ENCODE measurements at places on chromosomes 13 and 19.

DNA sequence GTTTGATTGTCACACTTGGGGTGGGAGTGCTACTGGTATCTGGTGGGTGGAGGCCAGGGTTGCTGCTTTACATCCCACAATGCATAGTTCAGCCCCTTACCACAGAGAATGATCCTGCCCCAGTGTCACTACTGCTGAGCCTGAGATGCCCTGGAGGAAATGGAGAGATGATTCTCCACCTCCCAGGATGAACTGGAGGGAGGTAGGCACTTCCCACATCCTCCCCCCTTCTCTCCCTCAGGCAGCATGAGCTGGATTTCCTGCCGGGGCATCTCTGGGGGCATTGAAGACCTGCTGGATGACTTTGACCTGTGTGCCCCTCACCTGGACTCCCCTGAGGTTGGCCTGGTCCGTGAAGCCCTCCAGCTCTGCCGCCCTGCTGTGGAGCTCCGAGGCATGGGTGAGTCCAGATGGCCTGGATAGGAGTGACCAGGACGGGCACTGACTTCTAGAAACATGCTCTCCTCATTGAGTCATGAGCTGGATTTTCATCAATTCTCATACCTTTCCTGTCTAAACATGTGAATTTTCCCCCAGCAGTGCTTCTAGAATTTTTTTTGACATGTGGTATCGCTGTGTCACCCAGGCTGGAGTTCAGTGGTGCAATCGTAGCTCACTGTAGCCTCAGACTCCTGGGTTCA, 45.3 kb downstream of the NWD1 start:
- DNase-seq: no peak

- no peak for DNase-seq
Measured at GRCh38 chr13:50078895-50079654, 63.8 kb downstream of the KCNRG start.

DNA sequence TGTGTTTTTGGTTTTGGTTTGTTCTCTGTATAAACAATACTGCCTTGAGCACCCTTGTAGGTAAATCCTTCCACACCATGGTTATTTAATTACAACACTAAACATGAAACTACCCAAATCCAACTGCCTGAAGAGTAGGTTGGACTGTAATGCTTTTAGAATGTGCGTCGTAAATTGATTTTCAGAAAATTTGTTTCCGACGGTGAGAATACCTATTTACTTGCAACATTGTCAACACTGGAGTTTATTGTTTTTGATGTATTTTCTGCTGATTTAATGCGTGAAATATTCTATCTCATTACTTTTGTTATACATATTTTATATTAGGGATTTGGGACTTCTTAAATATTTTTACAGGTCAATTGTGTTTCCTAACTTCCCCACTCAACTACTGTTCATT, 48.2 kb downstream of the ADGRE1 start:
- no peak for DNase-seq

- DNase-seq: no peak
Measured at GRCh38 chr19:8208922-8209461, at the start of gene CERS4. TSS of gene CERS4 (plus strand) at chr19:8209370. CDS start at chr19:8251077, 41,707 bp downstream.

- no peak for DNase-seq
Measured at GRCh38 chr13:30047154-30047874, 196.9 kb upstream of the UBL3 start.

DNA sequence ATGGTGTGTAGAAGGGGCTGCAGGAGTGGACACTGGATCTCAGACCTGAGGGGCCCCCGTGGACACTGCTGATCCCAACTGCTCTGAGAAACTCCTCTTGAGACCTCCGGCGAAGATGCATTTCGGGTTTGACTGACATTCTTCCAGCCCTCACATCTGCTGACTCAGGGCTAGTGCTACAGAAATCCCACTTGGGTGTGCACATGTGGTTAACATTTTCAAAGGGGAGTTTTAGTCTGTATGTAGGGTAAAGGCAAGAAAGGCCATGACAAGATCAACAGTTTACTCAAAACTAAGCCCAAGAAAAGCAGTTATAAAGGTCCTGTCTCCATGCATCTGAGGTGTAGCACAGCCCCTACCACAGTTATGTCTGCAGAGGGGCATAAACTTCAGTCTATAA, 31.2 kb downstream of the DLEU7 start:
- no peak for DNase-seq

Data from thoracic aorta (tissue), 2 donors.